ENCODE measurements at places on chromosomes 2 and 18.

- no peak for DNase-seq
These were observed 114.8 kb upstream of the SATB2 start for GRCh38 chr2:199572571-199572970.

DNA sequence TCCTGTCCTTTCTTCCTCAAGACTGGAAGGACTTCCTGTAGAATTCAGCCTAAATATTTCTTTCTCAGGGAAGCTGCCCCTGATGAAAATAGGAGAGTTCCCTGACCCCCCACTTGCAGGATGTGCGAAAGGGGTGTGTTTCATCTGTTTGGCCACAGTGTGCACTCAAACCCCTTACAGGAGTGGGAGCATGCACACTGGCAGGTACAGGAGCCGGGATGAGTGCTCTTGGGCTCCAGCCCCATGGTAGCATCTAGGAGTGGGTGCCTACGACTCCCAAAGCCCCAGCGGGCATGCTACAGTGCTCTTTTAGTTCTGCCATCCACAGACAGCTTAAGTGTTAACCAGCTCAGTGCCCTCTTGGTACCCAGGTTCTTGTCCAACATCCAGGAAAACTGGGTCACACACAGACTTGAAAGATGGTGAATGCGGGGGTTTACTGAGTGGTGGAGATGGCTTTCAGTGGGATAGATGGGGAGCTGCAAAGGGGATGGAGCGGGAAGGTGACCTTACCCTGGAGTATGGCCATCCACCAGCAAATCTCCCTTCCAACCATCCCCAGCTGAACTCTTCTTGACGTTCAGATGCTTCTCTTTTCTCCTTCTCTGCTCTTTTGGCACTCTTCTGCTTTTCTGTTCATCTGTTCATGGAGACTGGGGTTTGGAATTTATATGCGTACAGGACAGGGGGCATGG is 295.0 kb upstream of the NCKAP5 start:
- no peak for DNase-seq

GRCh38 chr2:16974688-16975087 is 309.1 kb upstream of the CYRIA start:
- no peak for DNase-seq

DNA sequence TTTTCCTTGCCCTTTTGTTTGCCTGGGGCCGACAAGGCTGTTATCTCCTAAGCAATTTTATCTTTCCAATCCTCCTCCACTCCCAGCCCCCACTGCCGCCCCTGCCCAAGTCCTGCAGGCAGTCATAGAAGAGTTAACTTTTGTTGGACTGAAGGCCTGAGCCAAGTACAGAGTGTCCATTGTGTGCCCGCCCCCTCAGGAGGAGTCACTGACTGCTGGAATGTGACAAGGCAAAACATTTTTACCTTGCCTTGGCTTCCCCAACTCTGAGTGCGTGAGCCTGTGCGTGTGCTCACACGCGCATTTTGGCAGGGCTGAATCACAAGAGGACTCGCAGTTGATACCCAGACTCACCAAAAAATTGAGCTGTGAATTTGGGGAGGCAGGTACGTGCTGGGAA is 16.2 kb downstream of the SETBP1 start:
- DNase-seq: no peak

DNA sequence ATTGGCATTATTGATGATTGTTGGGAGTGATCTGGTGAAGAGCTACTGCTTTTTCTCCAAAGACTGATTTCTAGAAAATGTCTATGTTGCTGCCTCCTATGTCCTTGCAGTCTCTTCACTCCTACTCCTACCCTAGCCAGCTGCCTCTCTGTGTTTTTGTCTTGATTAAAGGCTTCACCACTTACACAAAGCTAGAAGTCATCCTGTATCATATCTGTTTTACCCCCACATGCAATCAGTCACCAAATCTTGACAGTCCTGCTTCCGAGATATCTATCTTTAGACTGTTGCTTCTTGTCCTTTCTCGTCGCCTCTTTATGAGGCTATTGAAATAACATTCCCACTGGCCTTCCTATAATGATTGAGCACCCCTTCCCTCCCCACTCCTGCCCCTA is 84.5 kb upstream of the ITGA4 start:
- no peak for DNase-seq

DNA sequence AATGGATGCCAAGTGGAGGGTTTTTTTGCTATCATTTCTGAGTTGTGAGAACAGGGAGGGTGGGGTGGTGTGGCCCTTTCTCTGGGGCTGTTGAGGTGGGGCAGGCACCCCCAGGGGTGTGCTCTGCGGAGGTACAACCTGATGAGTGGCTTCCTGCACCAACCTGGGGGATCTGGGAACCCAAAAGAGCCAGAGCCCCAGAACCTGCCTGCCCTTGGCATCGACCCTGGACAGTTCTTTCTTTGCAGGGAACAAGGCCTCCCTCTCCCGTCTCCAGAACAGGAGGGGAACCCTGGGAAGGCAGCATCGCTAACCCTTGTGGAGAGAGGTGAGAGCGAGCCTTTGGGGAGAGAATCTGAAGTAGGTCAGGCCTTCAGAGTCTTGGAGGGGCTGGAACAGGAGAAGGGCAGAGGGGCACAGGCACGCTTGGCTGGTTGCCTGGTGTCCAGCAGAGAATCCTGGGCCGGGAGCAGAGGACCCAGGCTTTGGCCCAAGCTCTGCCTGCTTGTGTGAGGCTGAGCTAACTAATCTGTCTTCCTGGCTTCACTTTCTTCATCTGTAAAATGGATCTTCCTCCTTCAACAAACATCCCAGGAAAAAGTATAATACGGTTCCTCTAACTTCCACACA is 84.9 kb downstream of the RHOB start:
- no peak for DNase-seq

DNA sequence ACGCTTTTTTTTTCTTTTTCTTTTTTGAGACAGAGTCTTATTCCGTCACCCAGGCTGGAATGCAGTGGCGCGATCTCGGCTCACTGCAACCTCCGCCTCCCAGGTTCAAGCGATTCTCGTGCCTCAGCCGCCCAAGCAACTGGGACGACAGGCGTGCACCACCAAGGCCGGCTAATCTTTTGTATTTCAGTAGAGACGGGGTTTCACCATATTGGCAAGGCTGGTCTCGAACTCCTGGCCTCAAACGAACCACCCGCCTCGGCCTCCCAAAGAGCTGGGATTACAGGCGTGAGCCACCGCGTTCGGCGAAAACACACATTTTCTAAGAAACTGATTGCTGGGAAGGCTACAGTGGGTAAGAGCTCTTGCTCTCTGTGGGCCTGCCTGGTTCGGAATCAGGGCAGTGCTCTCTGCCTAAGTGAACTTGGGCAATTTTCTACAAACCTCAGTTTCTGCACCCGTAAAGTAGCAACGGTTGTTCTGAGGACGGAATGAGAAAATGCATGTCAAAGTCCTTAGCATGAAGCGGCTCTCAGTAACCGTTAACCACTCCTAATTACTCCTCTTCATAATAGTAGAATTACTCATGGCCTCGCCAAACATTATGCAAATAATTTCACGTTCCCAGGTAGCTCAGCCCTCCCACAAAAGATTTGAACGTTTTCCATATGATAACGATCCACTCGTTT is 1.0 kb upstream of the PMAIP1 start:
- no peak for DNase-seq

DNA sequence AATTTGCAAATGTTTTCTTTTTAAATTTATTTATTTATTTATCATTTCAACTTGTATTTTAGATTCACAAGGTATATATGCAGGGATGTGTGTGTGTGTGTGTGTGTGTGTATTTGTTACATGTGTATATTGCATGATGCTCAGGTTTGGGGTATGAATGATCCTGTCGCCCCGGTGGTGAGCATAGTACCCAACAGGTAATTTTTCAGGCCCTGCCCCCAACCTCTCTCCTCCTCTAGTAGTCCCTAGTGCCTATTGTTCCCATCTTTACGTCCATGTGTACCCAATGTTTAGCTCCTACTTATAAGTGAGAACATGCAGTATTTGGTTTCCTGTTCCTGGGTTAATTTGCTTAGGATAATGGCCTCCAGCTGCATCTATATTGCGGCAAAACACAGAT is 33.0 kb upstream of the KIF5C start:
- no peak for DNase-seq

GRCh38 chr2:241156971-241157441 is 6.7 kb downstream of the PPP1R7 start:
- DNase-seq: peak; percentile 87

GRCh38 chr18:41783065-41783818 is 171.8 kb upstream of the PIK3C3 start:
- DNase-seq: no peak

GRCh38 chr2:174708713-174709112 is 55.6 kb downstream of the CHRNA1 start:
- no peak for DNase-seq

- DNase-seq: no peak
These were observed 3.3 kb downstream of the TAF1B start for GRCh38 chr2:9846554-9846953.

GRCh38 chr2:125745514-125745913 is 910.4 kb upstream of the GYPC start:
- no peak for DNase-seq

DNA sequence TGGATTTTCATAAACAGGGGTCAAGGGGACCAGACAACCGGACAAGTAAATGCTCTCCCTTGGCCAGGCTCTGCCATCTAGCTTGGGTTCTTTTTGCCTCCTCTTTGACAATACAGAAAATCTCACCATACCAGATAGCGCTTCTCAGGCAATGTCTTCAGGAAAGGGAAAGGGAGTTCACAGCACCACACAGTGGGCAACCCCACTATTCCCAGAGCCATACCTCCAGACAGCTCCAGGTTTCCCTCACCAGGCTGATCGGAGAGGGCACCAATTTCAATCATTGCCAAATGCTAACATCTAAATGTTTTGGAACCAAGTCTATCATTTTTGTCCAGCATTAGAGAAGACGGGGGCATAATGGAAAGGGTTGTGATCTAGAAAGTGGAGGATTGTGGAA is 28.1 kb downstream of the CCDC68 start:
- DNase-seq: no peak

DNA sequence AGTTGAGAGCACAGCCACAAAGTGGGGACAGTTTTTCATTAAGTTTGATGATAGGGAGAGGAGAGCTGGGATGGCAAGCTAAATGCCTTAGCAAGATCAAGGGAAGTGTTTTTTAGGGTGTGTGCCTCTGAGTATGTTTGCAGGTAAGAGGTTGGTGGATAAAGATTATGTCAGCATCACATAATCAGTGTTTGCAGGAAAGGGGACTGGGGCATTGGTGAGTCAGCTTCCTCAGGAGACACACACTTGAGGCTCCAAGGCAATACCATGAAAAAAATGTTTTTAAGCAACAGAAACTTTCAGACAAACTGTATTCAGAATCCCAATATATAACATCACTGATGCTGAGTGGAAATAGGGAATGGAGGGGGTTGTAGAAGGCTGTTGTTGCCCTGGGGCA is 25.4 kb upstream of the DTNB start:
- no peak for DNase-seq

DNA sequence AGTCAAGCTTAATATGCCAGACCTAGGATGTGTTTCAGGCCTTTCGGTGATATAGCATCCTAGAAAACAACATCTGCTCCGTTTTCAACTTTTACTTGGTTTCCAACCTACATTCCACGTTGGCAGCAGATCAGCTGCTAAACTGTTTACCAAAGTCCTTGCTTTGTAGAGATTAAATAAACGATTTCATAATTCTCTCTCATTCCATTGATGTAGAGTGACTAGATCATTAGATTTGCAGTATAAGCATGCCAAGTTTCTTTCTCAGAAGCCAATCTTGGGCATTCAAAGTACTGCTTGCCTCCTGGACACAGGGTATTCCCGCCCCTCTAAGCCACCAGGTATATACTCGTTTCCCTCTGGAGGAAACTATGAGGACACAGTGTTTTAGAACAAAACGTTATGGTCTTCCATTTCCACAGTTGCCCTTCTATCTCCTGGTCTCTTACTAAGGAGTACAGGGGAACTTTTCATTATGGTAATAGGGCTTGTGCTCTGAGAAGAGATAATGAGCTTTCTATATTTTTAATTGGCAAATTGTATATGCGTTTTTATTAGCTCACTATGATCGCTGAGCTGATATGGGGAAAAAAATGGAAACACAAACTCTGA is 10.5 kb upstream of the INSIG2 start:
- no peak for DNase-seq

GRCh38 chr18:79640875-79641274 is 38.7 kb upstream of the CTDP1 start:
- no peak for DNase-seq

DNA sequence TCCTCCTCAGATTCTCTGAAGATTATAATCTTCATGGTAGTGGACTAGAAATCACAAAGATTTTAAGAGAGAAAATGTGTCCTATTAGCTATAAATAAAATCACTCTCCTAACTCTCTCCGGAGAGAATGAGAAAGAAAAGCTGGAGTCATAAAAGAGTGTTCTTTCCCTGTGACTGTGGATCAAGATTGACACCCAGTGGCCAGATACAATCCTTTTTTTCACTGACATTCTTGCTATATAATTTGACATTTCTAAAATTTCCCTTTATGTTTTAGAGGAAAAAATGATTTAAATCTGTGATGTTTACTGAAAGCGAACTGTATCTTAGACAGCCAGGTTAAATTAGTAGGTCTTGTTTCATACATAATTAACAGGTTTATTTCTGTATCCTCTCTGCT is 35.4 kb upstream of the LRP2 start:
- DNase-seq: peak; percentile 19

DNA sequence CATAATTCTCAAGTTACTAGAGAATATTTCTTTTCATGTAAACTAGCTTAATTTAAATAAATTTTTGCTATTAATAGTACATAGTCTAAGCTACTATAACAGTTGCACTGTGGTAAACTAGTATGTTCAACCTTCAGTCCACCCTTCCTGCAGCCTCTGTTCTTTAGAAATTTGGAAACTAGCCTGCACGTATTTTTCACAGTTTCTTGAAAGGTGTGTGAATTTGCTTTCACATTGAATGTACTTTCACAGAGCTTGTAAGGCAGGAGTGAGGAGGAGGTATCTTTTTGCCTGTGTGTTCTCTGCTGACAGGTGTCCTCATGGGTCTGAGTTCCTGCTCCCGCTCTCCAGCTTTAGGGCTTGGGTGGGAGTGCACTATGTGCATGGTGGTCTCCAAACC is 117.5 kb downstream of the ATP9B start:
- DNase-seq: no peak

DNA sequence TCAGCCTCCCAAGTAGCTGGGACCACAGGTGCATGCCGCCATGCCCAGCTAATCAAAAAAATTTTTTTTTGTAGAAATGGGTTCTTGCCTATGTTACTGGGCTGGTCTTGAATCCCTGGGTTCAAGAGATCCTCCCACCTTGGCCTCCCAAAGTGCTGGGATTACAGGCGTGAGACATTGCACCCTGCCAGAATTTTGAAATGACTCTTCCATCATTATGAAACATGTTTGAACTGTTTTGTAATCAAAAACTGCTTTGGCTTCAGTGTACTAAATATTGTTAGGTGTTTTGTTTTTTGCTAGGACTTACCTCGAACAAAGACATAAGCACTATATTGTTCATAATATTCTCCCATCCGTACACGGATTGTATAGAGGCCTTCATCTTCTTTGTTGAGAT is 55.8 kb downstream of the MYOM1 start:
- no peak for DNase-seq

GRCh38 chr2:15668611-15669305 is 77.1 kb downstream of the DDX1 start:
- DNase-seq: no peak
